ENCODE measurements at places on chromosomes 6 and 20. TPM values are rescaled to one million over a fixed set of nuclear protein-coding genes. Genes with fewer than 3 reads are reported as not detected.

Gene CD24
- total RNA-seq = 430 TPM

Gene PDCD2
- 37.9 TPM for total RNA-seq

Gene FOXS1
- 1.8 TPM for total RNA-seq

Gene IRAK1BP1
- total RNA-seq = 40.5 TPM

Gene LBP
- total RNA-seq = 0.18 TPM

Gene MCHR2
- 0.91 TPM for total RNA-seq

Gene PLCB1
- 54.5 TPM for total RNA-seq

Gene SAMD5
- total RNA-seq = 15.5 TPM

Gene KHDC1L
- total RNA-seq = not detected

Gene OXT
- total RNA-seq = not detected

Gene NNAT
- total RNA-seq = 629 TPM

Gene HLA-DPA1
- 1.9 TPM for total RNA-seq

Gene SMOC2
- total RNA-seq = 1.9 TPM

All from cerebellum (tissue), 4 donors.